ENCODE measurements at places on chromosomes 2 and 18. TPM values are rescaled to one million over a fixed set of nuclear protein-coding genes. Genes with fewer than 3 reads are reported as not detected.

- peak; percentile 87 for DNase-seq
Measured at GRCh38 chr2:56522605-56523089, 338.9 kb downstream of the CCDC85A start.

GRCh38 chr2:88853403-88853790 lies 161.9 kb downstream of the RPIA start:
- DNase-seq: no peak

GRCh38 chr18:5995626-5996025 lies 100.3 kb upstream of the TMEM200C start:
- no peak for DNase-seq

GRCh38 chr18:34003687-34004086 lies 221.0 kb downstream of the NOL4 start:
- no peak for DNase-seq

- DNase-seq: no peak
Measured at GRCh38 chr18:28952339-28952738, 775.4 kb upstream of the CDH2 start.

GRCh38 chr2:39949131-39949530 lies 170.1 kb upstream of the THUMPD2 start:
- no peak for DNase-seq

DNA sequence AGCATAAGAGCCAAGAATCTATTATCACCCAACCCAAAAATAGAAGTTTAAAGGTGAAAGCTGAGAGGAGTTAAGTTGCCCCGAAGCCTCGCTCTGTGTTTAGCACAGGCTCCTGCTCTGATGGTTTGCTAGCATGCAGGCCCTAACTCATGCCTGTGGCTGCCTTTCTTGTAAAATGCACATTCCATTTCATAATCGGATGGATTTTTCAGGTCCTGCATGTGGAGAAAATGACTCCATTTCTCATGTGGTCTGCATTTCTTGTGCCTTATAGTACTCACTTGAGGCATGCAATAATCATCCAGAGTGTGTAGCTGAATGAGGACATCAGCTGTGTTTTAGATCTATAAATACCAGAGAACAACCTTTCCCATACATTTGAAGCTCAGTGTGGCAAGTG lies 381.8 kb downstream of the CPS1 start:
- peak; percentile 17 for DNase-seq

COLEC12 gene
- total RNA-seq: 60.4 TPM

CDH20 gene
- total RNA-seq: 1.1 TPM

LAMA1 gene
- total RNA-seq: 4.5 TPM

USP40 gene
- 37.3 TPM for total RNA-seq

GNLY gene
- not detected for total RNA-seq

SERPINB4 gene
- not detected for total RNA-seq

ADRA2B gene
- 5.2 TPM for total RNA-seq

RTP5 gene
- not detected for total RNA-seq

Measured in tongue (tissue), 3 donors.